ENCODE measurements at places on chromosomes 1 and 21.
A peak's percentile ranks its signal among the peaks of the same experiment; 100 is the strongest.

- DNase-seq = peak; percentile 40
These were observed 26.2 kb upstream of the A3GALT2 start for GRCh38 chr1:33346927-33347649.

DNA sequence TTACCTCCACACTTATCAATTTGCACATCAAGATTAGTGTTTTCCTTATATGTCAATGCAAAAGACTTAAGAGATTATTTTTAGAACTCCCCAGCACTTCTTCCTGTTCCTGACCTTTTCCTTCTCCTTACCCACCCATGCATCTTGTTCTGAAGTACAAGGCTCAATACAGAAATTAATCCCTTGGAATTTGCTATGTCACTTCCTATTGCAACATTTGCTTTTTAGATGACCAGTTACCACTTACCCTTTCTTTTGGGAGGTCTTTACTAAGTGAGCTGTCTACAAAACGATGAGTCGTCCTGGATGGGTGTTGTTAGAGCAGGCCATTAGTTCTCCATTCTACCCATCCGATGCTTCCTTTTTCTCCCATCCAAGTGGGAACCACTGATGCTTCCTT, 221.2 kb downstream of the FMN2 start:
- no peak for DNase-seq

- no peak for DNase-seq
These were observed 20.7 kb upstream of the S100A2 start for GRCh38 chr1:153586347-153586746.

DNA sequence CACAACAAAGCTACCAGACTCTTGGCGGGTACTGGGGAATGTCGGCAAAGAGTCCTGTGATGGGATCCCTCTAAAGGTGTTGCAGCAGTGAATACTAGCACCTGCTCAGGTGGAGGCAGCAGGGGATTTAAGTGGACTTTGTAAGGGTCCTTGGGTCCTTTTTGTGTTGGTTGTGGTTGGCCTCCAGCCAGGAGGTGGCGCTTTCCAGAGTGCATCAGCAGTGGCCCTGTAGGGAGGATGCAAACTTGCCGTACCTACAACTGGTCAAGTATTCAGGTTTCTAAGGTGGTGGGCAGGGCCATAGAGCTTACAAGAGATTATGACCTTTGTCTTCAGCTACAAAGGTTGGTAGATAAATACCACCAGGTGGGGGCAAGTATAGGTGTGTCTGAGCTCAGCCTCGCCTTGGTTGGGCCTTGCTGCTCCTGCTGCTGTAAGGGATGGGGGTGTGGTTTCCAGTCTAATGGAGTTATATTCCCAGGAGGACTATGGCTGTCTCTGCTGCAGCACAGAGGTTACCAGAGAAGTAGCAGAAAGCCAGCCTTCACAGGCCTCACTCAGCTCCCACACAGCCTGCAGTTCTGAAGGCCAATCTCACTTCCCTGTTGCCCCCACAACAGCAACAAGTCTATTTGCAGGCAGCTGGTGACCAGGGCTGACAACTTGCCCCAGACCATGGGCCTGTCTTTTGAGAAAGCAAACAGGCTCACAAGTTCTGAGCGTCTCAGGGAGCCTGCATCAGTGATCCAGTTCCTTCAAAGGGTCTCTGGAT, 7.3 kb downstream of the OR2M5 start:
- DNase-seq = no peak

DNA sequence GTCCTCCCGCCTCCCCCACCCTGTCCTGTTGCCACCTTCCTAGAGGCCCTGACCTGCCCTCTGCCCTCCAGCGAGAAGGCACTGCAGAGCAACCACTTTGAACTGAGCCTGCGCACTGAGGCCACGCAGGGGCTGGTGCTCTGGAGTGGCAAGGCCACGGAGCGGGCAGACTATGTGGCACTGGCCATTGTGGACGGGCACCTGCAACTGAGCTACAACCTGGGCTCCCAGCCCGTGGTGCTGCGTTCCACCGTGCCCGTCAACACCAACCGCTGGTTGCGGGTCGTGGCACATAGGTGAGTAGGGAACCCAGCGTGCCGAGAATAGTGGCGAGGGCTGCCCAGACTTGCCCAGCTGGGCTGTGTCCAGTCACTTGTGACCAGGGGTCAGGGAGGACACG, 20.4 kb downstream of the RNF223 start:
- DNase-seq = no peak

DNA sequence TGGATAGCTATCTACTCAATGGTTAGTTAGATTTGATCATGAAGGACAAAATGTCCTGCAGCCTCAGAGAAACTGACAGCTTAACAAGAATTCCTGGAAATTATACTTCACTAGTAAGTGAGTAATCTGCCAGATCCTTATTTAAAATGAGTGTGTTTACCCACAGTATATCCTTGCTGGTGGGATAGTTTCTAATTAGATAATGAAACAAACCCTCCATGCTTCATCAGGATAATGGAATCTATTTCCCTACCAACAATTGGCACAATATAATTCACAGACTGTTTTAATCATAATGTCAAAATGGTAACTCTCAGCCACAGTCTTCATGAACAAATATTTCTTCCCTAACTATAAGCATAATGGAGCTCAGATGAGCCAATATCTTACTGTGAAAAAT, 239.4 kb upstream of the ST6GALNAC5 start:
- DNase-seq = no peak

DNA sequence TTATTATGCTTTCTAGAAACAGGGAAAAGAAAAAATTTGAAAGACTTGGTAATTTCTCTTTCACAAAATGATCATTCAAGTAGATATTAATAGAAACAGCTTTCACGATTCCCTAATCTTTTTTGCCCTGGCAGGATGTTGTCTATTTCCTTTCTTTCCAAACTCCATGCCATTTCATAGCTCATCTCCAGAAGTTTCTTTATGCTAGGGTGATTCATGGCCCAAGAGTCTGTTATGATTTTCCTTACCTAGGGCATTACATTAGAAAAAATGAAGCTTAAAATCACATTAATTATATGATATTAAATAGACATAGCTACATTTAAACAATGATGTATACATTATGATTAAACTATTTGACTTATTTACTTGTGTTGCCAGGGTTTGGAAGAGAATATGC, 762.1 kb downstream of the LTN1 start:
- no peak for DNase-seq

- peak; percentile 50 for DNase-seq
These were observed 425.1 kb downstream of the SETD4 start for GRCh38 chr21:35635261-35635660.

DNA sequence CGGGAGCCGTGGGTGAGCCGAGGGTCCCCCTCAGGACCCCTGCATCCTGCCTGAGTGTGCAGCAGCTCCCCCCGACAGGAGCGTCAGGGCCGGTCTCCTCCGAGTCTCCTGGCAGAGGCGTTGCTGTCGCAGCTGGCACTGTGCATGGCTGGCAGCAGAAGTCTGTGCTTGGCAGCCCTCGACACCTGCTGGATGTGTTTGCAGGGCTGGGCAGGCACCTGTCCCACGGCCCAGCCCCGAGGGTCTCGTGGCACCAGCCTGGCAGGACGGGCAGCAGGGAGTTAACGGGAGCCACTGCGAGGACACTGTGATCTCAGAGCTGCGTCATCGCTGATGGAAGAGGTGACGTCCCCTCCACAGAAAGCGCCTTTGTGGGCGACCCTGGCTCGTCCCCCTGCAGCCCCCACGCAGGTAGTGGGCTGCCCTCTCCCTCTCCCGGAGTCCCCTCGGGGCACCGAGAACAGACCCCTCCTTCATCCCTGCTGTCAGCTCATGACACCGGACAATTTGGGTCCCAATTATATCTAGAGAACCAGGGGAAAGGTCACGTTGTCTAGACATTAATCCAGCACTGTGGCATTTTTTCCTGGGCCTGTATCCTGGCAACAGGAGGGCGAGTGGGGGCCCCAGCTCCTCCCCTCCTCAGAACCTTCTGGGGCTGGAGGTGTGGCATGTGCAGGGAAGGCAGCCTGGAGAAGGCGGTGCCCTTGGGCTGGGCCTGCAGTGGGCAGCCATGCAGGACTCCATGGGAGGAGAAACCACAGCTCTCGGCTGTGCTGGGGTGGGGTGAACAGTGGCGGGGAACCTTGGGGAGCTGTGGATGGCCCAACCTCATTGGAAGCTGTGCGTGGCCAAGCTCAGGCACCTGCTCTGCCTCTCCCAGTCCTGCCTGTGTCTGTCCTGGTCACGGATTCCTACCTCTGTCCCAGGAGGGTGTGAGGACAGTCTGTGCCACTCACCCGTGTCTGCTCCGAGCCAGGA, 15.4 kb downstream of the COL18A1 start:
- no peak for DNase-seq

DNA sequence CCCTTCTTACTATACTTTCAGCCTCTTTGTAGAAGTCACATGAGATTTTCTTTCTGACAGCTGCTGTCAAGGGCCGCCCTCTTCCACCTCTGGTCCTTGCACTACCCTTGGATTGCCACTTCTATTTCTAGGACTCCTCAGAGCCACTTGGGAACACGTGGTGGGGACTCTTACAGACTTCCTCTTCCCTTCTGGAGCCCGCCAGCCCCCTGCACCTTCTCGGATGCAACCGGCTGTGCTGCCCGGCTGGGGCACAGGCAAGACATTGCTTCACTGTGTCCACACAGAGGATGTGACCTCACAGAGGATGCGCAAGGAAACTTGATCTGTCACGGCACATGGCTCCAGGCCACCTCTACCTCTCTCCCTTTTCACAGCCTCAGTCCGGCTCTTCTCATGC, 2.4 kb upstream of the IKBKE start:
- no peak for DNase-seq

DNA sequence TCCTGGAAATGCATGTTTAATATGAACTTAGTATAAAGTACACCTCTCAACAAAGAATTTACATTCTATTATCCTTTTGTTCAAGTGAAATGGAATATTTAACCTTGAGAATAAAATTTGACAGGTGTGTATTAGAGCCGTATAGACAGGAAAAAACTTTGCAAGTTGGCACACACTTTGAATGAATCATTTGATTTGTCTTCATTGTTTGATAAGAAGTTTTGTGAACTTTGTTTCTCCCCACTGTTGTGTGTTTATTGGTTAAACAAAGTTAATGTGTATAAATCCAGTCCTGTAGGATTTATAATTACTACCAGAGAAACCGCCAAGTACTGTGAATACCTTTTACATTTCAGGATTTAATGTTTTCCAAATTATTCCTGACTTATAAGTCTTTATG, 2.0 kb downstream of the SYDE2 start:
- no peak for DNase-seq

DNA sequence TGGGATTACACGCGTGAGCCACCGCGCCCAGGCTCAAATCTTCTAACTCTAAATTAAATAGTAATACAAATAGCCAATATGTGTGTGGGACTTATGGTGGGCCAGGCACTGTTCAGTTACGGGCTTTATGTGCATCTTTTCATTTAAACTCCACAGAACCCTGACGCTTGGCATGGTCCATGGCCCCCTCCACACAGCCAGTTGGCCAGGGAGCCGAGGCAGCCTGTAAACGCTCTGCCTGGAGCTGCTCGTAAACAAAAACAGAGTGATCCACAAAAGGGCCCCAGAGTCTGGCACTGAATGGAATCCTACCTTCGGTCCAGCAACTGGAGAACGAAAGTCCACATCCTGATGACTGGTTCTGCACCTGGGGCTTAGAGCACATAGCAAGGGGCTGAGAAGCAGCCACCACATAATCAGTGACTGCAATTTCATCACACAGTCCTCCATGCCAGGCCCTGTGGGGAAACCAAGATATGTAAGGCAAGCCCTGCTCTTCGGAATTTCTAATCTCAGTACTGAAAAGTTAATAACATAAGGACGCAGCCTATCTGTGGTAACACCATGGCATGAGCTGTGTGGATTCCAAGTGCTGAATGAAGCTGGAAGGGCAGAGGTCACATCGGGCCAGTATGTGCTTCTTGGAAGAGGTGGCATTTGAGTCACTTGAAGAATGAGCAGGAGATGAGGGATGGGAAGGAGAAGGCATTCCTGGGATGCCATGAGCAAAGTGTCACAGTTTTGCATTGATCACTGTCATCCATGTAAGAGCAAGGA, 13.5 kb upstream of the ADAMTSL4 start:
- DNase-seq = no peak

DNA sequence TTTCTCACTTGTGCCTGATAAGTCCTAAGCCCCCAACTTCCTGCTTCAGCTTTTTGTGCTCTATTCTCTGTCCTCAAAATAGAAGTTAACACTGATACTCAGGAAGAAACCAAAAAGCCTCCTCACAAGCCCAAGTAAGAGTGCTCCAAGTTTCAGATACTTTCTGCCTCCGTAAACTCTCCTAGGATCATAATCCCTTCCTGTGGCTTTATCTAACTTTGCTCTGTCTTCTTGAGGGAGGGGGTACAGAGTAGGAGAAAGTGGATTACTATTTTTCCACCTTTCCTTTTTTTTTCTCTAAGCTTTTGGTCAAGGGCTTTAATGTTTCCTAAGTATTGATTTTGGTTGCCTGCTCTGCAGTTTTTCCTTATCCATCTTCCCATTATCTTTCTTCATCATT, 54.6 kb downstream of the DPH5 start:
- DNase-seq = no peak

- DNase-seq = no peak
These were observed 24.0 kb upstream of the KRTAP21-1 start for GRCh38 chr21:30779249-30779648.

DNA sequence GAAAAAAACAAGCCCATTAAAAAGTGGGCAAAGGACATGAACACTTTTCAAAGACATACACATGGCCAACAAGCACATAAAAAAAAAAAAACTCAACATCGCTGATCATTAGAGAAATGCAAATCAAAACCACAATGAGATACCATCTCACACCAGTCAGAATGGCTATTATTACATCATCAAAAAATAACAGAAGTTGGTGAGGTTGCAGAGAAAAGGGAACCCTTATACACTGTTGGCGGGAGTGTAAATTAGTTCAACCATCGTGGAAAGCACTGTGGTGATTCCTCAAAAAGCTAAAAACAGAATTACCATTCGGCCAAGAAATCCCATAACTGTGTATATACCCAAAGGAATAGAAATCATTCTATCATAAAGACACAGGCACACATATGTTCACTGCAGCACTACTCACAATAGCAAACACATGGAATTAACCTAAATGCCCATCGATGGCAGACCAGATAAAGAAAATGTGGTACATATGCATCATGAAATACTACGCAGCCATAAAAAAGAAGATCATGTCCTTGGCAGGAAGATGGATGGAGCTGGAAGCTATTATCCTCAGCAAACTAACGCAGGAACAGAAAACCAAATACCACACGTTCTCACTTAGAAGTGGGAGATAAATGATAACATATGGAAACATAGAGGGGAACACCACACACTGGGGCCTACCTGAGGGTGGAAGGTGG, 70.1 kb downstream of the INTS7 start:
- no peak for DNase-seq

GRCh38 chr1:200262326-200262965, 147.4 kb downstream of the ZNF281 start:
- no peak for DNase-seq

- DNase-seq = no peak
These were observed 125.4 kb downstream of the SIK1 start for GRCh38 chr21:43301409-43302061.

- peak; percentile 13 for DNase-seq
These were observed 31.1 kb upstream of the SLC45A3 start for GRCh38 chr1:205711105-205712048.

- no peak for DNase-seq
These were observed 972 bp downstream of the PGBD2 start for GRCh38 chr1:248906753-248907661.

- no peak for DNase-seq
These were observed at the start of gene CD52 for GRCh38 chr1:26317612-26318337. Gene CD52, plus strand, starts transcription at chr1:26317958. Its CDS starts 60 bp downstream, at chr1:26318018.

Measured in T1000 (cell line).